SJSA1 (cell line): ENCODE measurements at places on chromosomes 16 and 17. TPM values are rescaled to one million over a fixed set of nuclear protein-coding genes. Genes with fewer than 3 reads are reported as not detected.

GRCh38 chr16:79816081-79816497, 215.6 kb upstream of the MAF start:
- no peak for DNase-seq

GRCh38 chr17:47705536-47706530, 11.9 kb downstream of the TBKBP1 start:
- DNase-seq: no peak

GRCh38 chr17:44558334-44558709, 1.0 kb downstream of the FZD2 start:
- no peak for DNase-seq

DNA sequence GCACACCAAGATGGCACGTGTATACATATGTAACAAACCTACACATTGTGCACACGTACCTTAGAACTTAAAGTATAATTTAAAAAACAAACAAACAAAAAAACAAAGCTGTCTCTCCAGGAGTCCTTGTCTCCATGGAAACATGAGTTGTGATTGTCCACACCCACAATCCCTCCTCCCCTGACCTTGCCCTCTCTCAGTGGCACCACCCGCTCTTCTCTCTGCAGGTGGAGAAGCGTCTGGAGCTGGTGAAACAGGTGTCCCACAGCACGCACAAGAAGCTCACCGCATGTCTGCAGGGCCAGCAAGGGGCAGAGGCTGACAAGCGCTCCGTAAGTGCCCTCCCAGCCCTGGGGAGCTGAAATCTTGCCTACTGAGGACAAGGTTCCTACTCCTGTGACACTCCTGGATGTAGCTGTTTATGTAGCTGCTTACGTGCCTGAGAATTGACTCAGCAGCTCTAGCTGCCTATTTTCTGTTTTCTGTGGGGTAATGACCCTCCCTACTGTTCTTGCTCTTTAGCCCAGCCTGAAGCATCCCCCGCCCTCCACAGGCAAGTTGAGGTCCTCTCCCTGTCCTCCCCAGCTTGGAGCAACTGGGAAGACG, 107.0 kb downstream of the ARHGAP44 start:
- DNase-seq: no peak

DNA sequence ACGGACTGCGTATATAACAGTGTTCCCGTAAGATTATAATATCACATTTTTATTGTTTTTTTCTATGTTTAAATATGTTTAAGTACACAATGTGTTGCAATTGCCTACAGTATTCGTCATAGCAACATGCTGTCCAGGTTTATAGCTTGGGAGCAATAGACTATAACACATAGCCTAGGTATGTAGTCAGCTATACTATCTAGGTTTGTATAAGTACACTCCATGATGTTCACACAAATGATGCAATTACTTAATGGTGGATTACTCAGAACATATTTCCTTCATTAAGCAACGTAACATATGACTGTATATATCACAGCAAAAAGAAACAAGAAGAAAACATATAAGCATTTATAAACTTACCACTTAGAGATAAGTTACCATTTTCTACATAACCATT, 160.0 kb downstream of the CBLN1 start:
- no peak for DNase-seq

DNA sequence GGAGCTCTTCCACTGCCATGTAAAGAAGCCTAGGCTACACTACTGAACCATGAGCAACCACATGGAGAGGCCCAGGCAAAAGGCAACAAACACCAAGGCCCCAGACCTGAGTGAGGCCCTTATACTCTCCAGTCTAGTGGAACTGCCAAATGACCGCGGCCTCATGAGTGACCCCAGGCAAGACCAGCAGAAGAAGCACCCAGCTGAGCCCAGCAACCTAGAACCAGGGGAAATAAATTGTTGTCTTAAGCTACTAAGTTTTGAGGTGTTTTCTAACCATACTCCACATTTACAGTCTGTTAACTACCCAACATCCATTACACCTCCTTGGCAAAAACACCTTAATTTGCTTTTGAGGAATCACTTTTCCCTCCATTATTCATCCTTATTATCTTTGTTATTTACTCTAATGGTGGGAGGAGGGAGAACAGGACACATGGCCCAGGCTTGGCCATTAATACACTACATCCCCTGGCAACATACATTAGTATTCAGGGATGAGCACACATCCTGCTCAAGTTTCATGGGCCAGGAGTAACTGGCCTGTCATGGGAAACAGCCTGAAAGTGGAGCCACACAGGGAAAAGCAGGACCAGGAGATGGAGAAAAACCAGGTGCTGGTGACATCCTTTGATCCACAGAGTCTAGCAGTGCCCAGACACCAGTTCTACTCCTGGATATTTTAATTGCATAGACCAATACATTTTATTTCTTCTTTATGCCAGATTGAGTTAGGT, 26.2 kb downstream of the SLC39A11 start:
- DNase-seq: no peak

GRCh38 chr16:8087597-8088289, 502.6 kb downstream of the TMEM114 start:
- no peak for DNase-seq

GRCh38 chr16:69131167-69131838, 1.1 kb downstream of the CHTF8 start:
- DNase-seq: no peak

GRCh38 chr16:11478431-11479119, 108.1 kb downstream of the LITAF start:
- DNase-seq: no peak

DNA sequence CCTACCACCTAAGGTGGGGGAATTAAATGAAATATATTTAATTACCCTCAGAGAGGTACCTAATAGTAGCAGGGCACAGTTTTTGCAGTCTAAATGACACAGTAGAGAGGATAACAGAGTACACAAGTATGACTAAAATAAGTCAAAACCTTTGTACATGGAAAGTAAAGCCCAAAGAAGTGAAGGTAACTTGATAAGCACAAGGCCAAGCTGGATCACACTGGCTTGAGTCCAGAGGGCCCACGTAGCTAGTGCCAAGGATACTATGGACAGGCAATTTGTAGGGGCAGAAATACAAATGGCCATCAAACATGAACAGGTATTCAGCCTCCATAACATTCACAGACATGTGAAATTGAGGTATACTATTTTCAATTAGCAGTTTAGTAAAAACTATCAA, 7.6 kb downstream of the MYO18A start:
- no peak for DNase-seq

DNA sequence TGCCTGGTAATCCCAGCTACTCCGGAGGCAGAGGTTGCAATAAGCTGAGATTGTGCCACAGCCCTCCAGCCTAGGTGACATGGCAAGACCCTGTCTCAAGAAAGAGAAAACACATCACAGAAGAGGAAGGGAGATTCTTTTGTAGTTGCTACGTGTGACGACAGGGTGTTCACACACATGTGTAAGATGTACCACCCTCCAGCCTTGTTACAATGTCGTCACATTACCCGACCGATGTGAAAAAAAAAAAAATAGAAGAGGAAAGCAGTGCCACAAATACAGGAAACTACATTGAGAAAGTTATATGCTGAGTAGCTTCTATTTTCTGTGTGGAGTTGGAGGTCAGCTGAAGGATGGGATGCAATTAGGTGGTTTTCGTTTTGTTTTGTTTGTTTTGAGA, 56.0 kb downstream of the CLUH start:
- no peak for DNase-seq

The CYBC1 gene
- 71.4 and 106 TPM in 2 replicates for total RNA-seq

The PPP1R27 gene
- total RNA-seq: not detected in 2 replicates

The EME1 gene
- 24.1 and 54.5 TPM in 2 replicates for total RNA-seq

The OR1F1 gene
- not detected in 2 replicates for total RNA-seq

The ABCC6 gene
- not detected in 2 replicates for total RNA-seq

The BCL6B gene
- total RNA-seq: not detected in 2 replicates
